ENCODE measurements at places on chromosomes 2 and 18. TPM values are rescaled to one million over a fixed set of nuclear protein-coding genes. Genes with fewer than 3 reads are reported as not detected.

- DNase-seq = no peak
These were observed 125.7 kb downstream of the UXS1 start for GRCh38 chr2:106068451-106068850.

- DNase-seq = no peak
These were observed 717.2 kb downstream of the RNF144A start for GRCh38 chr2:7634409-7634808.

GRCh38 chr2:16238001-16238761 is 297.8 kb downstream of the MYCN start:
- DNase-seq = no peak

DNA sequence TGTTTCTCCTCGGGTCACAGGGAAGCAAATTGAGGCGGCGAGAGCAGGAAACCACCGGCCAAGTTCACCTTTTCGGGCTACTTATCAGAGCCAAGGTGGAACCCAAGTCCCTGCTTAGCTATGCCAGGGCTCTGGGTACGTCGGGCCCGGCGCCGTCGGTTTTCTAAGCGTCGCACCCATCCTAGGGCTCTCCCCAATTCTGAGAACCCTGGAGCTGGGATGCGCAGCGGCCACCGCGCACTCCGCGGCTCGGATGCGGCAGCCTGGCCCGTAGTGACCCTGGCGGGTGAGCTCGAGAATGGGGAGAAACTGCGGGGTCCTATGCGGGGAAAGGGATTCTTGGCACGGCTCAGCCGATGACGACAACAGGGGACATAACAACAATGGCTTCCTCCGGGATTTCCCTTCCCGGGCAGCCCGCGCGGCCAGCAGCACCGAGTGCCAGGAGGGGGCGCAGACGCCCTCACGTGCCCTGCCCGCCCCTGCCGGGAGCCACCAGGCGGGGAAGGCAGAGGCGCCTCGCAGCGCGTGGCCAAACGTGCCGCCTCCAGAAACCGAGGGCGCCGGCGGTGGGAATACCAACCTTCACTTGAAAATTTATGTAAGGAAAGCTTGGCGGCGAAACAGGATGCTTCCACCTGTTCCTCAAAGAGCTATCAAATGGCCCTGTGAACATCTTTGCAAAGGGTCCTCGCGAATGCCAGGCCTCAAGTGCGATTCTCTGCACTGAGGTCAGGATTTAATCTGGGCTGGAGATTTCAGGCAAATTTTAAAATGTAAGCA is 2.1 kb upstream of the SLC30A3 start:
- no peak for DNase-seq

GRCh38 chr18:68219872-68220271 is 495.0 kb downstream of the TMX3 start:
- no peak for DNase-seq

DNA sequence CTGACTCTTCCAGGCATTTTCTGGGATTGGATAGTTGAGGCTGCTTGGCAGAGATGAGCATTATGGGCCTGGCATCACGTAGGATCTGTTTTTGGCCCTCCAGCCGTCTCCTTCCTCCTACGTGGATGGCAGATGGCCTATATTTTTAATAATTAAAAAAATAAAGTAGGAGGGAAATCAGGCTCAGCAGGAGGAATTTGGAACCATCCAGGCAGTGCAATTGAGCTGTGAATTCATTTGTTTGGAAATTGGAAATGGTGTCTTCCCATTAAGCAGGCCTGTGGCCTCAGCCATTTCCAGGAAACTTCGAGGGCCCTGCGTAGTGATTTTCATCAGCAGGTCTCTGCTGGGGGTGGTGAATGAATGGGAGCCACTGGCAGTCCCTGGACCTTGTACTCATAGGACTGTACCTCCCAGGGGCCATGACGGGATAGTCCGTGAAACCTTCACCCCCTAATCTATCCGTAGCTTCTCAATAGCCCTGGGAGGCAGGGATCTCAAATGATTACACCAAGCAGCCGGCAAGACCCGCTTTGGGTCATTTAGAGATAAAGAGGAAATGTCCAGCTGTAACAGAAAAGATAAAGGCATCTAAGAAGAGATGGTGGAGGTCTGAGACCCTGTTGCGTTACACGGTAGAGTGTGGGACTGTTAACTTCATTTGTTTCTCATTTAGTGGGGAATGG is 73.1 kb upstream of the TNP1 start:
- no peak for DNase-seq

DNA sequence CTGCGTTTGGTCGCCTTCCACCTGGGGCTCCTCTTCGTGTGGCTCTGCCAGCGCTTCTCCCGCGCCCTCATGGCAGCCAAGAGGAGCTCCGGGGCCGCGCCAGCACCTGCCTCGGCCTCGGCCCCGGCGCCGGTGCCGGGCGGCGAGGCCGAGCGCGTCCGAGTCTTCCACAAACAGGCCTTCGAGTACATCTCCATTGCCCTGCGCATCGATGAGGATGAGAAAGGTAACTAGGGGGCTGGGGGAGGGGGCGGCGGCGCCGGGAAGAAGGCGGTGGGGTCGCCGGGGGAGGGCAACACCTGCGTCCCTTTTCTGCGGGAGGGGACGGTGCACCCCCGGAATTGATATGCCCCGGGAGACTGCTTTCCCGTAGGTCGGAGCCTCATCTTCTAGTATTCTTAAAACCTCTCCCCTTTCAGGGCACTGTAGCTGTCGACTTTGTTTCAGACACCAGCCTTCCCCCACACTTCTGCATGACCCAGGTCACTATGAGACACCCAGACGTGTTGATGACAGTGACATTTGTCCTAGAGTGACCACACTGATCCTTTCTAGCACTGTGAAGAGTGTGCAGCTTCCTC is 755 bp downstream of the SPAST start:
- peak; percentile 88 for DNase-seq

- no peak for DNase-seq
These were observed 77.6 kb upstream of the ALPP start for GRCh38 chr2:232300894-232301387.

The PHOSPHO2 gene
- 9.9 TPM for total RNA-seq

The MC4R gene
- not detected for total RNA-seq

The TRAPPC12 gene
- total RNA-seq = 78.9 TPM

The SALL3 gene
- not detected for total RNA-seq
